NCI-H1417 (cell line): ENCODE measurements at places on chromosomes 11 and 22.

DNA sequence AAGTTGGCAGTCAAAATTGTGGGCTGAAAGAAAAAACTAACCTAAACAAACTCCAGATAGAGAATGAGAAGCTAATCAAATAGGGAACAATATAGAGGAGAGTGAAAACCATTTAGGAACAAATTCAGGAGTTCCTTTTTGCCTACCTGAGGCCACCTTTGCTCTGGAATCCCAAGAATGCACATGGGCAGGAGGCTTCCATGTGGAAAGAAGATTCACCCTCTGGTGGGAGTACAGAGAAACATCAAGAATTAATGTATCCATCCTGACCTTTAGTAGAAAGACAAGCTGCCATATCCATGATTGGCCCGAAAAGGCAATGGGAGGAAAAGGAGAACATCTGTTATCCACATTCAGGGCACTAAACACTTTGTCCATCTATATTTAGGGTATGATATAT is 35.0 kb upstream of the MRGPRX1 start:
- DNase-seq: no peak

GRCh38 chr11:21604564-21604963 is 588.3 kb upstream of the ANO5 start:
- DNase-seq: no peak

DNA sequence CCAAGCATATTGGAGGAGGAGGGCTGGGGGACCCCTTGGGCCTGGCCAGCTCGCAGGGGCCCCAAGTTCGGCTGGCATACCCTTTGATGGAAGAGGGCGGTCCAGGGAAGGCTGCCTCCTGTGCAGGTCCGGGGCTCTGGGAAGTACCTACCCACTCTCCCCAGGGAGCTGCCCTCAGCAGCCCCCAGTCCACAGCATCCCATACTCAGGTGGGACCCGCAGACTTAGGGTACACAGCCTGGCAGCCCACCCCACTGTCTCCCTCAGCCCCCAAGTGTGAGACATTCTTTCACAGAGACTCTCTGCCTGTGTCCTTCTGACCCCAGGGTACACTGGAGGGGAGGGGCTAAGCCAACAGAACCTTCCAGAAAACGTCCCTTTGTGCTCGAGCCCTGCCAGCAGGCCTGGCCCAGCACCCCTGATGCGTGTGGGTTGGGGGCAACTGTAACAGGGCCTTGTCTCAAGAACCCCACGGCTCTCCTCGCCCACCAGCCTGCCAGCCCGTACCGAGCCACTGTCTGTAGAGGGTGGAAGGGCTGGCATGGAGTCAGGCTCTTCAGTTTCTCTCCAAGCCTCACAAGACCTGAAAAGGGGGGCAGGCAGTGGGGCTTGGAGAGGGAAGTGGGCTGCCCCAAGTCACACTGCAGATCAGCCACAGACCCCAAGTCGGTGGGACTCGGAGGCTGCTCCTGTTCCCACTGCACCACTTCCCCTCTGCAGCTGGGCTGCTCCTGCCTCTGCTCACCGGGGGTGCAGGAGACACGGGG is 7.0 kb upstream of the TNFRSF13C start:
- DNase-seq: no peak

- no peak for DNase-seq
Measured at GRCh38 chr22:26817926-26818325, 160.5 kb downstream of the MIAT start.

DNA sequence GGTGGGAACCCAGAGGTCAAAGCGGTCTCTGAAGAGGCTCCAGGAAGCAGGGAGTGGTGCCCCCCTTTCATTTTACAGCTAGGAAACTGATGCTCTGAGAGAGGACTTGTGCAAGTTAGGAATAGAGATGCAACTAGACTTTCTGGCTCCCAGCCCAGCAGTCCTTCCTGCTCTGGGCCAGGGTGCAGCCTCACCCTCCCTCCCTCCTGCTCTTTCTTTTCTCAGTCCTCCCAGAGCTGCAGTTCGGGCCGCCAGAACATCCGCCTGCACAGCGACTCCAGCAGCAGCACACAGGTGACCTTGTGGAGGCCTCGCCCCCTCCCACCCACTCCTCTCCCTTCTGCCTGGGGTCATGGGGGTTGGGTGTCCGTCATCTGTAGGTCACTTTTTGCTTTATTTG is 51.5 kb downstream of the LHFPL7 start:
- peak; percentile 52 for DNase-seq
